Epithelial cell of alveolus of lung (primary cell): ENCODE measurements at places on chromosomes 2 and 18. TPM values are rescaled to one million over a fixed set of nuclear protein-coding genes. Genes with fewer than 3 reads are reported as not detected.

THAP4 gene
- 46.8 and 68.2 TPM in 2 replicates for total RNA-seq

GKN2 gene
- not detected in 2 replicates for total RNA-seq

RBBP8 gene
- total RNA-seq: 14.8 and 30.9 TPM in 2 replicates

SPATA3 gene
- total RNA-seq: not detected in 2 replicates

COL5A2 gene
- total RNA-seq: 427 and 529 TPM in 2 replicates

POTEE gene
- not detected in 2 replicates for total RNA-seq

PCBP1 gene
- 105 and 160 TPM in 2 replicates for total RNA-seq

HOXD8 gene
- total RNA-seq: not detected in 2 replicates

DSG3 gene
- 0.13 TPM in 1 of 2 replicates, not detected in the other for total RNA-seq

OR6B2 gene
- not detected in 2 replicates for total RNA-seq

YES1 gene
- 77.9 and 132 TPM in 2 replicates for total RNA-seq

UGT1A8 gene
- total RNA-seq: not detected in 2 replicates

IFIH1 gene
- 6.4 and 6.9 TPM in 2 replicates for total RNA-seq

TNS1 gene
- total RNA-seq: 29.6 and 78.2 TPM in 2 replicates

CCDC85A gene
- 0.78 TPM in 1 of 2 replicates, not detected in the other for total RNA-seq

MOB4 gene
- total RNA-seq: 29.7 and 34.1 TPM in 2 replicates

FBXO36 gene
- 4.3 and 9.1 TPM in 2 replicates for total RNA-seq

DSG1 gene
- total RNA-seq: not detected in 2 replicates

HOXD4 gene
- total RNA-seq: not detected in 2 replicates

NCL gene
- total RNA-seq: 92.0 and 113 TPM in 2 replicates

SLC25A12 gene
- total RNA-seq: 14.5 and 16.2 TPM in 2 replicates

CDK15 gene
- total RNA-seq: 0.24 and 0.91 TPM in 2 replicates

ANKAR gene
- total RNA-seq: 1.2 and 2.1 TPM in 2 replicates

GPR148 gene
- total RNA-seq: not detected in 2 replicates

CAVIN2 gene
- total RNA-seq: 6.5 and 16.9 TPM in 2 replicates

SOS1 gene
- total RNA-seq: 8.5 and 26.3 TPM in 2 replicates

SEMA4C gene
- total RNA-seq: 26.6 and 49.0 TPM in 2 replicates

PAX3 gene
- total RNA-seq: not detected in 2 replicates

SLC38A11 gene
- total RNA-seq: not detected in 2 replicates

MBD5 gene
- total RNA-seq: 11.5 and 26.3 TPM in 2 replicates

KCNIP3 gene
- 0.78 and 0.96 TPM in 2 replicates for total RNA-seq

GPR75 gene
- 0.52 and 2.1 TPM in 2 replicates for total RNA-seq

RUFY4 gene
- not detected in 2 replicates for total RNA-seq

TRPM8 gene
- total RNA-seq: not detected in 2 replicates

SLC8A1 gene
- total RNA-seq: 1.9 and 5.9 TPM in 2 replicates

UGGT1 gene
- 26.5 and 63.0 TPM in 2 replicates for total RNA-seq

NMUR1 gene
- total RNA-seq: 0.24 TPM in 1 of 2 replicates, not detected in the other

DTNA gene
- 6.6 and 10.2 TPM in 2 replicates for total RNA-seq

ATG4B gene
- 58.7 and 69.3 TPM in 2 replicates for total RNA-seq

SLC16A14 gene
- total RNA-seq: 0.39 and 1.2 TPM in 2 replicates

RIT2 gene
- not detected in 2 replicates for total RNA-seq

ALKAL2 gene
- total RNA-seq: 1.2 TPM in 1 of 2 replicates, not detected in the other

PKP4 gene
- total RNA-seq: 9.3 and 15.3 TPM in 2 replicates

UGT1A6 gene
- not detected in 2 replicates for total RNA-seq

KCNS3 gene
- 1.4 and 12.4 TPM in 2 replicates for total RNA-seq

PID1 gene
- 15.1 and 34.7 TPM in 2 replicates for total RNA-seq

TEX44 gene
- total RNA-seq: not detected in 2 replicates

CDH7 gene
- total RNA-seq: not detected in 2 replicates

SCYGR4 gene
- not detected in 2 replicates for total RNA-seq

IL36B gene
- total RNA-seq: not detected in 2 replicates

ZFP36L2 gene
- total RNA-seq: 14.9 and 74.1 TPM in 2 replicates

MPPE1 gene
- 14.2 and 40.8 TPM in 2 replicates for total RNA-seq

NEU2 gene
- not detected in 2 replicates for total RNA-seq

KCNJ3 gene
- not detected in 2 replicates for total RNA-seq

SKA1 gene
- 3.7 and 15.9 TPM in 2 replicates for total RNA-seq
